ENCODE measurements at places on chromosomes 2 and 18.

- no peak for DNase-seq
Observed at GRCh38 chr2:205119136-205119535, 563.2 kb upstream of the NRP2 start.

DNA sequence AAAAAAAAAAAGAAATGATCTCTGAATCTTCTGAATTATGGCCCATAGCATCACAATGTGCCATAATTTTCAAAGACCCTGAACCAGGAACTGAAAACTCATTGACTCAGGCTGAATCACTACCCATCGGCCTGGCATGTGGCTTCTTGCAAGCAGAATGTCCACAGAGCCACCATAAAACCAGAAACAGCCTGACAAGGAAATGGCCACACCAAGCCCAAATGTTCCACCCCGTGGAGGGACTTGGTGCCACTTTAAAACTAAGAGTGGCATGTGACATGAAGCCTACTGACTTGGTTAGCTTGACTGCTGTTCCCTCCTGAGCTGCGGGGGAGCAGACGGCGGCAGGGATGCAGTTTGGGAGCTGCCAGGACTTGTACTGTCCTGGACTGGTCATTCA, 71.2 kb upstream of the RBM44 start:
- DNase-seq: no peak

- no peak for DNase-seq
Observed at GRCh38 chr18:59505356-59505755, 146.3 kb upstream of the LMAN1 start.

DNA sequence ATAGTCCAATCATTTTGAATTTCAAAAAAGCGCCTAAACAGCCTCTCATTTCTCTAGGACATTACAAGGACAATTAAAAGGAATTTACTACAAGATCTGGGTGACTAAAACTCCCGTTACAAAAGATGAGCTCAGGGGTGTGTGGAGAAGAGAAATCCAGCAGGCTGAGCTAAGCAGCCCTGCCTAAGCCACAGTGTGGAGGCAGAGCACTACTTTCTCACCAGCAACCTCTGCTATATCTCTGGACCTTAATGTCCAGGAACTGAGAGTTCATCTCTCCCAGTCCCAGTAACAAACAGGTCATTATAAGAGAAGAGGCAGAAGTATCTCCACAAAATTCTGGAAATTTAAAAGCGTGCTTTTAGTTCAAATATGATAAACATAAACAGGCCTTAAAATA, 18.9 kb upstream of the ANKRD62 start:
- DNase-seq: no peak

GRCh38 chr2:19579461-19579860, 221.0 kb upstream of the OSR1 start:
- no peak for DNase-seq

DNA sequence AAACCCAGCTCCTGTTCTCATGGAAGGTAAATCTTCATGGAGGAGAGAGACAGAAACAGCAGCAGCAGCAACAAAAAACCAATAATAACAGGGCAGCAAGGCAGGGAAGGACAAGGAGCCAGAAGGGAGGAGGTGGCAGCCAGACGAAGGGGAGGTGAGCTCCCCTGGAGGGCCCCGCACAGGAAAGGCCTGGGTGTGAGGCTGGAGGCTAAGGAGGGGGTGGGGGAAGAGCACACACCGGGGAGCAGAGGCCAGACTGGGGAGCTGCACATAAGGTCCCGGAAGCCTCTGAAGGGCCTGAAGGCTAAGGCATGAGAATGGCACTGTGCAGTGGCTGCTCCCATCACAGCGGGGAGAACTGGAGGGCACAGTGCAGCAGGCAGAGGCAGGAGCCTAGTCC, 94.8 kb upstream of the SMAD7 start:
- DNase-seq: no peak

GRCh38 chr2:164735309-164735919, 106.2 kb downstream of the COBLL1 start:
- DNase-seq: no peak

DNA sequence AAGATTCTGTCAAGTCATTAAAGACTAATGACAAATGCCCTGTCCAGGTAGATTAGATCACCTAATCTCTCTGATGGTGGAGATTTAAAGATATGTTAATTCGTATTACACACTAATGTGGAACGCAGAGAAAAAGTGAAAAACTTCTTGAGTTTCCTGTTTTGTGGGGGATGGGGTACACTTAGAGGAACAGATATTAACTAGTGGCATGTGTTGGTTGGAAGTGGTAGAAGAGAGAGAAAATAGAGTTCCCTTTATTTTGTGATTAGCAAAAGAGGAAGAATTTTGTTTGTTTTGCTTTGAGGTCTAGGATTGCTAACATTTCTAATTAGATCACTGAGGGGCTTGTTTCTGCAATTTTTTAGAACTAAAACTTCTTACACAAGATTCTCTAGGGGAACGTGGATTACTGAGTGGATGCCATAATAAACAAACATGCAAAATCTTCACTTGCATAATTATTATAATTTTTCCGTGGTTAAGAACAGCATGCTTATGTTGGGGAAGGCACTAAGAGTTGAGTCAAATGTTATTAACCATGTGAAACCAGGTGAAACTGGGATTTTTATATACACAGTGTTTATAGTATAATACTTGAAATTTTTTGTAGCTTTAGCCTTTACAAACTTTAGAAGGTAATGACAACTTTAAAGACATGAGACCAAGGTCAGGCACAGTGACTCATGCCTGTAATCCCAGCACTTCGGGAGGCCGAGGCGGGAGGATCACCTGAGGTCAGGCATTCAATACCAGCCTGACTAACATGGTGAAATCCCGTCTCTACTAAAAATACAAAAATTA, 97.4 kb upstream of the STK17B start:
- DNase-seq: no peak

- DNase-seq: no peak
Observed at GRCh38 chr18:31199190-31199769, 36.6 kb upstream of the DSC1 start.

GRCh38 chr2:44392338-44392943, 30.7 kb downstream of the CAMKMT start:
- DNase-seq: peak; percentile 25

DNA sequence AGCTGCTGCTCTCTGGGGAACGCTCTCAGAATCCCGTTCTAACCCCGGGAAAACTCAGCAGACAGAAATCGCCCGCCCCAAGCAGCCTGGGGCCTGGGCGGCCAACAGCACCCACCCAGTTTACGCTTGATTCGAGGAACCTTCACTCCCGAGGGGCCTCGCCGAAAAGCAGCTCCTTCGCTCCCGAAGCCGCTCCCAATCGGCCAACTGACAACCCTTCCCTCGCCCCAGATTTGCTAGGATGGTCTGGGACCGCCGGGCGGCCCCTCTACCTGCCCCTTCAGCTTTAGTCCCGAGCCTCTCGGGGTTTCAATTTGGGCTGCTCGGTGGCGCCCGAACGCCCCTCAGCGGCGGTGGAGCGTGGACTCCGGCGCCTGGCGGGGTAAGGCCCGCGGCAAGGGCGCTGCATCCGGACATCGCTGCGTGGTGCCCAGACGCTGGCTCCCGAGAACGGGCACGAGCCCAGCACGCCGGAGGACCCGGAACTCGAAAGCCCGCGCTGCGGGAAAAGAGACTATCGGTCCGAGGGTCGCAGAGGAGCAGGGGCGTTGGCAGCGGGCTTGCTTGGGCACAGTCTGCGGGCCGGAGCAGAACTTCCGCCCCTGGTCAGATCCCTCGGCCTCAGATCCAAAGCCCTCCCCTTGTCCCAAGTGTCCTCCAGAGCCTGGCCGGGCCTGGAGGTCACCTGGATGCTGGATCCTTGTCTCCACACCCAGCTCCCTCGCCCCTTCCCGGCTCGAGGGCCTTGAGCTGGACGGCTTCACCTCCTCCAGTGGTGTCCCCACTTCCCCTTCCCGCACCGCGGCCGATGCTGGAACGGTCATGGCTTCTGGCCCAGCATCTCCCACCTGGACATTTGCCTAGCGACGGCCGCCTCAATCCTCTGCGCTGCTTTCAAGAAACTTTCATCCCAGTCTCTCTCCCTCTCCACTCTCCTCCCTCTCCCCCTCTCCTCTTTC, 3.0 kb upstream of the OTX1 start:
- DNase-seq: no peak

DNA sequence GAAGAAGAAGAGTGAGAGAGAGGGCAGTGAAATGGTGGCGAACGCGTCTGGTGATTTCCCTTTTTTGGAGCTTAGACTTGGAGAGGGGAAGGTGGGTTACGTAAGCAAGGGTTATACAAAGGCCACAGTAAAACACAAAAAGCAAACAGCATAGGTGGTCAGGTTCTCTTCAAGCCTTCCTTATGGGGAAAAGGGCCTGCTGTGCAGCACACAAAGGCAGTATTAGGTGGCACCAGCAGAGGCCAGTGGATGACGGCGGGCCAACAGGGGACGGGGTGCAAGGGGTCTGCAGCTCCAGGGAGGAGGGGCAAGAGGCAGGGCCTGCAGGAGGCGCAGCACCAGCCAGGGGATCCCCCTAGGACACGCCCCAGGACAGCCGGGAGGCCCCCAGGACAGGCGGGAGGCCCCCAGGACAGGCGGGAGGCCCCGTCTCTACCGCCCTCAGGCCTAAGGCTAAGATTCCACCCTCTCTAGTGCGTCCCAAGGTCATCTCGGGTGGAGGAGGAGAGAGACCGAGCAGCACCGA, 32.6 kb upstream of the NPC1 start:
- no peak for DNase-seq

GRCh38 chr2:89842180-89842908, 1150.9 kb downstream of the RPIA start:
- no peak for DNase-seq
